Thoracic aorta (tissue), 2 donors: ENCODE measurements at places on chromosomes 2 and 18. TPM values are rescaled to one million over a fixed set of nuclear protein-coding genes. Genes with fewer than 3 reads are reported as not detected.

DNA sequence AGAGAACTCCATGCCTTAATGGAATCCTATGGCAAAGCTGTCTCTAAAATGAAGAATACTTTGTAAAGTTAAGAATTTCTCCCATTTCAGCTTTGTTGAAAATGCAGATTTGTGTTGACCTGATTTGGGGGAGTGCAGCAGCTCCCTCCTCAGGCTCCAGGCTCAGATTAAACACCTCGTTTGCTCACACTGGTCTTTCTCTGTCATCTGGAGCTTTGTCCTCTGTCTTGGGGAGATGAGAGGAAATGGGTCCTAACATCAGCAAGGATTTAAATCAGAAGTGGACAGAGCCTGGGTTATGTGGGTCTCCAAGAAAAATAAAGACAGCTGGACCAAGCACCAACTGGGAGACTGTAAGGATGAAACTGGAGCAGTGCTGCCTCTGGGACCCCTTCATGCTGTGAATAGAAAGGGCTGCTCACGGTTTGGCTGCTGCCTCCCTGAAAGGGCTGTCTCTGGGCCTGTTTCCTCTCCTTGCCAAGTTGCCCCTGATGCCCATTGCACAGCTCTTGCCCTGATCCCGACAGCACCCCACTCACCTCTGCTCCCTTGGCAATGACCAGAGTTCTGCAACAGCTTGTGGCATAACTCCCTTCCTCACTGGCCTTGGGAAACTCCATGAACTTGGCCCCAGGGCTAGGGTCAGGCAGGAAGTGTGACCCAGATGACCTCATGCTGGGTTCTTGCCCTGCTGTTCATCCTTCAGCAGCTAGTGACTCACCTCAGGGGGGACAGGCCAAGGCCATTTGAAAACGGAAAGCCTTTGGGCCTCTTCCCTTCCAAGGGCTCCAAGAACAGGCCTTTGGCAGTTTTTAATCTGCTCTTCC, 197.2 kb downstream of the CYP26B1 start:
- H3K4me1 ChIP-seq = peaks cover 11% of the 10 kb centered on the region
- no peak overlapping the region for H3K4me3 ChIP-seq
- H3K36me3 ChIP-seq = no peaks in the 10 kb centered on the region
- no peaks in the 10 kb centered on the region for H3K27me3 ChIP-seq
- DNase-seq = no peak
- H3K27ac ChIP-seq = no peak overlapping the region

GRCh38 chr2:30643674-30644073, 163.6 kb downstream of the CAPN13 start:
- no peaks in the 10 kb centered on the region for H3K36me3 ChIP-seq
- H3K27me3 ChIP-seq = no peaks in the 10 kb centered on the region
- no peak for DNase-seq
- peaks cover 23% of the 10 kb centered on the region for H3K4me1 ChIP-seq

The SNED1 gene
- total RNA-seq = 206 TPM

The POTEC gene
- total RNA-seq = not detected

DNA sequence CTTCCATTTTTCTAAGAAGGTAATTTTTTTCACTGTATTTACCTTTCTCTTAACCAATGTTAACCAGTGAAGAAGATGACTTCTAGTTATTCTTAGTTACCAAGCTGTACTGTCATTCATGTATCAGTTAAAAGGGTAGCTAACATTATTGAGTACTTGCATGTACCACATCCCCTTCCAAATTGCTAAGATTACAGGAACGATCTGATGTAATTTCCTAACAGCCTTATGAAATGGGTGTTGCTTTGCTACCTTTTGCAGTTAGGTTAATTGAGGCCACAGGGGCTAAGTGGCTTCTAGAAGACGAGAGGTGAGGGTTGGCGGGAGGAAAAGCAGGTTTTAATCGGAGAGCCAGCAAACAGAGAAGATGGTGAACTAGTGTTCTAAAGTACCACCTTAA, 1.8 kb upstream of the SULT6B1 start:
- H3K4me3 ChIP-seq = no peak overlapping the region
- no peak overlapping the region for H3K27ac ChIP-seq
